ENCODE measurements at places on chromosomes 12 and 14.

GRCh38 chr12:47570151-47570550 is 135.7 kb downstream of the RPAP3 start:
- no peak for ATAC-seq

DNA sequence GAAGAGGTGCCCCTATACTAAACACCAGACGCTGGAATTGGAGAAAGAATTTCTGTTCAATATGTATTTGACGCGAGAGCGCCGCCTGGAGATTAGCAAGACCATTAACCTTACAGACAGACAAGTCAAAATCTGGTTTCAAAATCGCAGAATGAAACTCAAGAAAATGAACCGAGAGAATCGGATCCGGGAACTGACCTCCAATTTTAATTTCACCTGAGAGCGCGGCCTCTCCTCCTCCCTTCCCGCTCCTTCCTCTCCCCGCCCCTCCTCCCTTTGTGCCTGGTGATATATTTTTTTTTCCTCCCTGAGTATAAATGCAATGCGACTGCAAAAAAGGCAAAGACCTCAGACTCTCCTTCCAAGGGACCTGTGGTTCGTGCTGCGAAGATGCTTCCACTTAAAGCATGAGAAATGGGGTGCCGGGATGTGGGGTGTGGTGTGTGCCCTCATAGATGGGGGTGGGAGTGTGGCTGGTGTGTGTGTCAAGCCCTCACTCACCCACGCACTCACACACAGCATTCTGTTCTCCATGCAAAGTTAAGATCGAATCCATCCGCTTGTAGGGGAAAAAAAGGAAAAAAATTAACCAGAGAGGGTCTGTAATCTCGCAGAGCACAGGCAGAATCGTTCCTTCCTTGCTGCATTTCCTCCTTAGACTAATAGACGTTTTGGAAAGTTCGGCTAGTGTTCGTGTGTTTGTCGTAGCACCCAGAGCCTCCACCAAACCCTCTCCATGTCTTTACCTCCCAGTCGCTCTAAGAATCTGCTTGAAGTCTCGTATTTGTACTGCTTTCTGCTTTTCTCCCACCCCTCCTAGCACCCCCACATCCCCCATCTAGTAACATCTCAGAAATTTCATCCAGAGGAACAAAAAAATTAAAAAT is 4.5 kb downstream of the HOXC10 start:
- no peak for ATAC-seq

DNA sequence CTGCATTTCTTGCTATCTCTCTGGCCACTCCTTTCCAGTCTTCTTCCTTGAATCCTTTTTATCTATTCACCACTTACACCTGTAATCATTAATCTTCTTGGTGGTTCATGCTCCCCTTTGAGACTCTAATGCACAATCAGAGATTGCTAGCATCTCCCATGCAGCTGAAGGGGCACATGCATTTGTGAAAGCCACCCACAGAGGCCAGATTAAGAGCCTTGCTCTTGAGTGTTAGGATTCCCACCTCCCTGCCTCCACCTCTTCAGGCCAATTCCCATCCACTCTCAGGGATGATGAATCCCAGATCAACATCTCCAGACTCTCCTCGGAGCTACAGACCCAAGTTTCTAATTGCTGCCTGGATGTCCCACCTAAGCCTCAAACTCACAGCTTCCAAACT is 19.4 kb upstream of the KRT18 start:
- ATAC-seq: no peak

DNA sequence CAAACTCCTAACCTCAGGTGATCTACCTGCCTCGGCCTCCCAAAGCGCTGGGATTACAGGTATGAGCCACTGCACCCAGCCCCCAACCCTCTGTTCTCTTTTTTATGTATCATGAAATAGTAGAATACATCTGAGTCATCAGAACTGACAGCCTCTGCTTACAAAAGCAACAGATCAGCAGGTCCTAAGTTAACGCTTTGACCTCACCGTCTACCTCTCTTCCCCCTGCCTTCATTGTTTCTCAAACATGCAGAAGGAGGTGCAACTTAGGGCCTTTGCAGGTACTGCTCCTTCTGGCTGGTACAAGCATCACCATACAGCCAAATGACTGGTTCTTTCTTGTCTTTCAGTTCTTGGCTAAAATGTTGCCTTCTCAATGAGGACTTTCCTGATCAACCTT is 249.2 kb downstream of the PAWR start:
- ATAC-seq: peak; percentile 83

DNA sequence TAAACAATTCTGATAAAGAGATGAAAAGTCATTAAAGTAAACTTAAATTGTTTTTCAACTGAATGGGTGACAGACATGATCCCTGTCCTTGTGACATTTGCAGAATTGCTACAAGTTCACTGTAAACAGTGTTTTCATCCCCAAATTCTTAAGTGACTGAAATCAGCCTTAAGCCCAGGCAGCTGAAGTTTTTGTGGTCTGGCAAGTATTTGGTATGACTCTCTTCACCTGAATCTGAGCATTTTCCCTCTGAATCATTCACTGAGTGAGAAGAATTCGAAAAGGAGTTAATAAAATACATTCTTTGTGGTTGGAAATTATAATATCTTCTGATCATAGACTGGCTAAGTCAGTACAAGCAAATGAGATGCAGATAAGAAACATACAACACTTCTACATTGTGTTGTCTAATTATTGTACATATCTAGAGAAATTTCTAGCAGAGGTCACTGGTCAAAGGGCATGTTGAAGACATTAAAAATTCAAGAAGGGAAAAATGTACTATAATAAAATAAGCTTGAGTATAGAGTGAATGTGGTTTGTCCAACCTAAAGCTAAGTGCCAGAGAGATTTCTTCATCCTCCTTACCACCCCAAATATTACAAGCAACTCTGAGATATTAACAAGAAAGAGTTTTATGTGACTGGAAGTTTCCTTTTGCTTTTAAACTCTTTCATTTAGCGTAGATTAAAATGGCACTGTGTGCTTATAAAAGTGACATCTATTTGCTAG is 177.8 kb upstream of the DIO2 start:
- no peak for ATAC-seq

DNA sequence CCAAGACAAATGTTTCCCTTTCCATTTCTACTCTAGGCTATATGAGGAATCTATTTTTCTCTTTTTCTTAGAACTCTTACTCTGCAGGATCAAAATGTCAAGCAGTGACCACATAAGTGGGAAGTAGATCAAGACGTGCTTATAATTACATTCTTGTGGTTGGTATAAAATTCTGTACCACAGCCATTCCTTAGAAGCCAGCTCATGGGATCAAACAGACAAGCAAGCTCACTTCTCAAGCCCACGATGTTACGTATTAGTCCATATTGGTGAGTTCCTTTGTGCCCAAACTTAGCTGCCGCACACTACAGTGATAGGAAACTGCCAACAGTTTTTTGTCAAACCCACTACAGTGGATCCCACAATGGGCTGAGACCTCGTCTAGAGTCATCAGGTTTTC is 53.4 kb downstream of the IFNG start:
- ATAC-seq: no peak

DNA sequence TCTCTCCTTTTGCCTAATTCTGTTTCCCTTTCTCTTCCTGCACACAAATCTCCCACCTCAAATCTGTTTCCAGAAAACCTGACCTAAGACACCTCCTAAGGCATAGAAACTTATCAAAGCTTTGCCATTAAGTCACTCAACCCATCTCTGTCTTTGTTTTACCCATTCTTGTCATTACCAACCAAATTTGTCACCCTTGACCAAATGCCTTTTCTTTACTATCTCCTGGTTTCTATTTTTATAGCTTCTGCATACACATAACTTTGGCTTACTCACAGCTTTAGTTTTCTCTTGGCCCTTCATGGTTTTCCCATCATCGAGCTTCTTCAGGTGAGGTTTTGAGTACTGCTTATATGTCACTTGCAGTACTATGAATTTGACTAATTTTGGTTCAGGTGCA is 184.2 kb downstream of the BCAT1 start:
- no peak for ATAC-seq

DNA sequence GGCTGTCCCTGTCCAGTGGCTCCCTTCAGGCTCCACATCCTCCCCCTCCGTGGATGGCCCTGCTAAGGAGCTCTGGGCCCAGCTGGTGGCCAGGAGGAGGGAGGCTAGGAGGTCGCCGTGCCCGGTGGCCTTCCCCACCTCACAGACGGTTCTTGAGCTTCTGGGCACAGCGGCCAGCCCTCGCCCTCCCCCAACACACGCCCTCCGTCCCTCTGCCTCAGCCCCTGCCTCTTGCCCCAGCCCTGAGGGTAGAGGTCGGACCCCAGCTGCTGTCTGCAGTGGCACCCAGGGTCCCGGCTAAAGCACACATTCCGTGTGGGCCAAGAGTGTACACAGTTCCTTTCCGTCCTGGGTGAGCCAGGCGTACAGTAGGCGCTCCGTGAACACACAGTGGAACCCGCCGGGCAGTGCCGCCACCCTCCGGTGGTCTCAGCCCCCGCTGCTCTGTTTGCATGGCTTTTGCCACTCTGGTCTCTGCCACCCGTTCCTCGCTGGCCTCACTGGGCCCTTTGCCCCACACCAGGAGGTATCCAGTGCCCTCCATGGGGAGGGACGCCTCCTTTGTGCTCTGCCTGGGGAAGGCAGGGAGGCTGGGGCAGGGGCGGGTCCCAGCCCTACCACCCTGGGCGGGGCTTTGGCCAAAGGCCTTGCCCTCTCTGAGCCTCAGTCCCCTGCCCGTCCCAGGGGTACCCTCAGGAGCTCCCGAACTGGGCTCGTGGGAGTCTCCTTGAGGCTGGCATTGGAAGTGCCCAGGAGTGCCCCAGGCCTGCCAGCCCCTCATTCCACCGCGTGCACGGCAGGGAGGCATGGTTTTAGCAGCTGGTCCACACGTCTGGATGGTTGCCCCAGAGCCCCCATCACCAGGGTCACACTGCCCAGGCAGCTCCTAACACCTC is 13.0 kb downstream of the TRMT61A start:
- ATAC-seq: no peak

- ATAC-seq: peak; percentile 50
Observed at GRCh38 chr14:91453744-91454143, 36.1 kb upstream of the CCDC88C start.

GRCh38 chr12:112208301-112208910 is 83.0 kb downstream of the TRAFD1 start:
- no peak for ATAC-seq

DNA sequence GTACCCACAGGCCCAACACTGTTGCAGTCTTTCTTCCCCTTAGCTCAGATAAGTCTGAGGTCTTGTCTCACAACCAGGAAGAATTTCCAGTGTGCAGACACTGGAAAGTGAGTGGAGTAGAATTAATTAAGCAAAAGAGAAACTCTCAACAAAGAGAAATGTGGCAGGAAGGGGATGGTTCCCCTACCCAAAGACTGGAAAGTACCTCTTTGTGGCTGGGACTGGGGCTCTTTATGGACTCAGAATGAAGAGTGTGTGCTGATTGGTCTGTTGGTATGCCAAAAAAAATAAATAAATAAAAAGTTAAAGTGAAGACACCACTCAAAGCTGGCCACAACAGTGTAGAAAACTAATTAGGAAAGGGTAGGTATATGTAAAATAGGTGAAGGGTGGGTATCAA is 26.4 kb downstream of the GLIPR1L1 start:
- no peak for ATAC-seq

DNA sequence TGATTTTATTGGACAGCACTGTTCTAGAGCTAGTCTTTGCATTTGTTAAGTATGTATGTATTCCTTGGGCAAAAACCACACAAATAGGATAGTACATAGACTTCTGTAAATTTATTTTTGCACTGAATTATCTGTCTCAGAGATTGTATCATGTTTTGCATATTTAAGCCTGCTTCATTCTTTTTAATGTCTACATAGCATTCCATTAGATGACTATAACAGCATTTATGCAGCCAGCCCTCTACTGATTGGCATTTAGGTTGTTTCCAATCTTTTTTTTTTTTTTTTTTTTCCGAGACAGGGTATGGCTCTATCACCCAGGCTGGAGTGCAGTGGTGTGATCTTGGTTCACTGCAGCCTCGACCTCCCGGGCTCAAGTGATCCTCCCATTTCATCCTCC is 34.5 kb downstream of the SYNDIG1L start:
- no peak for ATAC-seq

DNA sequence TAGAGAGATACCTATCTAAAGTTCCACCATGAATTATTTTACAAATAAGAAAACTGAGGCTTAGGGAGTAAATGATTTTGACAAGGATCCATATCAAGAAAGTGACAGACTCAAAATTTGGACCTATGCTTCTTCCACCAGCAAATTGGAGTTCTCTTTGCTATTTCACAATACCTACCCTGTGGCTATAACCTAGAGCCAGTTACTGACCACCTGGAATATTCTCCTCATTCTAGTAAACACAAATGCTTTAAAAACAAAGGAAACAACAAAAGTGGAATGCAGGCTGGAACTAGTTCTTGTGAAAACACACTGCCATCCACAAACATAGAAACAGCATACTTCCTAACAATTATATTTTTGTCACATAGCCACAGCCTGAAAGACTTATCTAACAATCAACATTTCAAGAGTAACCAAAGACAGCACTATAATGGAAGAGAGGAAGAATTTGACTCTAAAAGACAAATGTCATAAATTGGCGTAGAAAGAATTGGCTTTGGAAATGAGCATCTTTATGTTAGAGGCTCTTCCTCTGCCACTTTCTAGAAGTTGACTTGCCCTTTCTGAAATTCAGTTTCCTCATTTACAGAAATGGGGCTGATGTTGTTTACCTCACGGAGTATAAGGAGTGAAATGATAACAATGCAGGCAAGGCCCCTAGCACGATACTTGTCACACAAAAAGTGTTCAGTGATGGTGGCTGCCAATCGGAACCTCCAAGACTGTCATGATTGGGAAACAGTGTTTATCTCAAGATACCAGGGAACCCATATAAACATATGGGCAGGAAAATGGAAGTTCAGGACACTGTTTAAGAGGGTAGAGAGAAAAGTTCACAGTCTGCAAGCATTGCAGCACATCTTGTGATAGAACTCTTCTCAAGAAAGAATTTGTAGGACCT is 138.6 kb upstream of the LGR5 start:
- no peak for ATAC-seq

DNA sequence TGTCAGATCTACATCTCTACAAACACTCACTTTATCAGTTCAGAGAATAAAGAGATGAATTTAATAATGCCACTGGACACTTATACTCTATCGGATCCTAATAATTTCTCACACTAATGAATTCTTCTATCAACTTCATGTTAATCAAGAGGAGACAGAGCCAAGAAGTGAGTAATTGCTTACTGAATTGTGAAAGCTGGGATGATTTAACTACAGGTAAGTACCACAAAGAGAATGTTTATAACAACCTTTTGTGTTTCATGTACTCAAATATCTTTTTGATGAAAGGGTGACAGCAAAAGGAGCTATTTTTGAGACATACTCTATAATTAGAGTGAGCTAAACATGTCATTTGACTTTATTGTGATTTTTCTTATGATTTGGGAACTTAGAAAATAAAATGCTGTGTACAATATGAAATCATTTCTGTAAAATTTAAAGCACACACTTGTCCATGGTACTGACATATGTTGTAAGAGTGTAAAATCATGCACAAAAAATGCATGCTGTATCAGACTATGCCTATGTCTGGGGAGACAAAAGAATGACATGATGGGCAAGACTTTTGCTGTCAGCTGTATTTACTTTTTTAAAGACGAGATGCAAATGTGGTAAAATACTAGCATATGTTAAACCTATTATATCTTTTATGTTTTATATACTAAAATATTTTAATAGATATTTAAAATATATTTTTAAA is 361.2 kb downstream of the CCER1 start:
- ATAC-seq: no peak

GRCh38 chr12:22856178-22856577 is 231.2 kb downstream of the ETNK1 start:
- ATAC-seq: no peak
